HS-5 (cell line): ENCODE measurements at places on chromosomes 4 and X.

- no peak for DNase-seq
Measured at GRCh38 chrX:149205937-149206336, 299.2 kb downstream of the IDS start.

DNA sequence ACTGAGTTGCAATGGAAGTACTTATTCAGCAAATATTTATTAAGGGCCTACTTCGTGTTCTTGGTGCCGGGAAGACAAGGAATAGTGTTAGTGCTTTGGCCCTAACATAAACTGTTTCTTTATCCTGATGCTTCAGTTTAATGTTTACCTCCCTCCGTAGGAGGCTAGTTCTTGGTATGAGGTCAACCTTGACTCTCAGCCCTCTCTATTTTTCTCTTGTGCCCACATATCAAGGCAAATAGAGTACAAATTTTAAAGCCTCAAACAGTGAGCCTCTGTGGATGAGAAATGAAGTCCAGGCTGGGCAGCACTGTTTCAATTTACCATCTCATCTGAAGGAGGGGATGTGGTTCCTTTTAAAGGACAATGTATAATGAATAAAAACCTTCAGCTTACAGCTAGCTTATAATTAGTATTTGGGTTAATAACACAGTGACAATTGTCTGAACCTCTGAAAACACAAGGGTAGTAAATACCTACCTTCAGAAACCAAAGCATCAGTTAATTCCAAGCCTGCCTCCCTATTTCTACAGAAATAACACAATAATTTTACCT, 68.5 kb downstream of the SH3RF1 start:
- no peak for DNase-seq

DNA sequence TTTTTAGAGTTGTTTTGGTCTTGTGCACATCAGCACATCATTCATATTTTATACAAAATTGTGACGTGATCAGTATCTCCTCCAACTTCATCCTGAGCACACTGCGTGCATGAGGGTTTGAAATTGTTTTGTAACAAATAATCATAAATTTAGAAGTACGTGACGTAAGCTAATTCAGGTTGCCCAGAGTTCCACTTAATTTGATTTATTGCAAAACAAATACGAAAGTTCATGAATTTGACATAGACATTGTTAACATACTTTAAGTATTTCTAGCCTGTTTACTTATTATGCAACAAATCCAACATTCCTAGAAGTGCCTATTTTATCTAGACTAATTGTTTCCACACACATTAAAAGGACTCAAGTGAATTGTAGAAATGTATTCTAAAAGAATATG, 48.3 kb downstream of the MAP7D3 start:
- DNase-seq, result no peak

DNA sequence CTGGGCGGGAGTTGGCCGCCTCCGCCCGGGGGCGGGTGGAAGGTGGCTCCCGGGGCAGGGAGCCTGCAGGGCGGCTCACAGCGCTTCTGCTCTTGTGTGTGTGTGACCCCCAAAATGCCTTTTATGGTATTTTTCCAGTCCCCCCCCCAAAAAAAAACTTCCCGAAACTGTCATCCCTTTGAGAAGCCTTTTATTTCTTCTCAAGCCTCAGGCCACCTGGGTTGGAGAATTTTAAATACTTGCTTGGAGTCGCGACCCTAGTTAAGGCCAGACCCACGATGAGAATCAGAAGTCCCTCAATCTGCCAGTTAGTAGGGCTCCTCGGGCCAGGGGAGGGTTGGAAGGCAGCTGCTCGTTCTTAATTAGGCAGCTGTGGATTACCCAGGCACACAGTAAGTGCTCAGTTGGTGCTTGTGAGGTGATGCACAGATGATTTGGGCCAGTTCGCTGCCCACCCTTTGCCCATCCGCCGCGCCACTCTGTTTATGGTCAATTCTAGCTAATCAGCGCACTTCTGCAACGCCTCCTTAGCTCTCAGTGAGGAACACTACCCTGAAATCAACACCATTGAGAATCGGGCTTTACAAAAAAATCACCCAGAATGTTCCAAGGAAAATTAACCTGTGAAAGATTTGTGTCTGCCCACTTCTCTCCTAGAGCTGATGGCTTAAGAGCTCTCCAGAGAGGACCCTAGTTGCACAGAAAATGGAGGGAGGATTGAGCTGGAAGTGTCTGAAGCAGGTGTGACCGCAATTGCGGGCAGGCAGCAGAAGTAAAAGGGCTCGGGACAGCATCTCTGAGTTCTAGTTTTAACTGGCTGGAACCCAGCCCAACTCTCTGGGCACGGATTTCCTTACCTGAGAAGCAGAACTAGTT, 648 bp upstream of the SCD5 start:
- DNase-seq, result no peak

- no peak for DNase-seq
Measured at GRCh38 chr4:149630064-149630463, 185.6 kb downstream of the IQCM start.

DNA sequence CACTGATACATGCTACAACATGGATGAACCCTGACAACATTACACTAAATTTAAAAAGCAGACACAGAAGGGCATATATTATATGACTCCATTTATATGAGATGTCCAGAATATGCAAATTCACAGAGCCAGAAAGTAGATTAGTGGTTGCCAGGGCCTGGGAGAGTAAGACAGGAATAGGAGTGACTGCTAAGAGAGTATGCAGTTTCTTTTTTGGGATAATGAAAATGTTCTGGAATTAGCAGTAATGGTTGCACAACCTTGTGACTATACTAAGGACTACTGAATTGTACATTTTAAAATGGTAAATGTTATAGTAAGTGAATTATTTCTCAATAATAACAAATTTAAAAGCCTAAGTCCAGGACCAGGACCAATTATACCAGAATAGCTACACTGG, 29.5 kb upstream of the NUP54 start:
- DNase-seq, result no peak

GRCh38 chr4:139651282-139652194, 14.1 kb upstream of the MGST2 start:
- DNase-seq, result no peak

DNA sequence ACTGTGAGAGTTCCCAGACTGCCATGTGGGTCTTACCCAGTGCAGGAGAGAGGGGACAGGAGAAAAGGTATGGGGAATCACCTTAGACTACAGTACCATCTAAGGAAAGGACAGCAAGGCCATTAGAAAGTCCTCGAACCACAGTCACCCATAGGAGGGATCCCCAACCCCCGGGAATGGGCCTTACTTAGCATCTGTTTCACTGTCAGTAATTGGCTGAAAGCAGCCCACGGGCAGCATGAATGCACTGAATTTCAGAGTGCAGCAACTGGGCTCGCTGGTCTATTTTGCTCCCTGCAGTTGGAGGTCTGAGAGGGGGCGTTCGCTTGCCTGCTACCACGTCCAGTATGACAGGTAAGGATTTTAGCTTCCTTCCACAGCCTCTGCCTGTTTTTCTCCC, 50.4 kb upstream of the KLHL8 start:
- no peak for DNase-seq

- no peak for DNase-seq
Measured at GRCh38 chr4:82223715-82224114, 150.1 kb downstream of the HNRNPD start.

GRCh38 chr4:86011117-86011516, 348.7 kb downstream of the MAPK10 start:
- DNase-seq, result peak; percentile 73

DNA sequence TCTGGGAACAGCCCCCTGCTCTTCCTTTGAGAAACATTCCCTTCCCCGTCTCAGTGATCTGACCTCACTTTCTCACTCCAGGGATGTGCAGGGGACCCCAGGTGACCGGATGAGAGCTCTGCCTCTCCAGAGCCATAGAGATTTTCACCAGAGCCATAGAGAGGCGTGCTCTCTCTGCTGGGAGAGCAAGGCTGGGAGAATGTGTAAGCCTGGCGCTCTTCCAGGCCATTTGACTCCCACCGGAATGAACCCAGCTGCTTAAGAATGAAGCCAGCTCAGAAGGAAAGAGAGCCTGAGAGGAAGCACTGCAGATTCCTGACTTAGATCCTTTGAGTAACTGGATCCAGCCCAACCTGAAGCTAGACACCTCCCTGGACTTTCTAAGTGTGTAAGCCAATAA, 106.4 kb downstream of the DHX15 start:
- DNase-seq, result no peak

DNA sequence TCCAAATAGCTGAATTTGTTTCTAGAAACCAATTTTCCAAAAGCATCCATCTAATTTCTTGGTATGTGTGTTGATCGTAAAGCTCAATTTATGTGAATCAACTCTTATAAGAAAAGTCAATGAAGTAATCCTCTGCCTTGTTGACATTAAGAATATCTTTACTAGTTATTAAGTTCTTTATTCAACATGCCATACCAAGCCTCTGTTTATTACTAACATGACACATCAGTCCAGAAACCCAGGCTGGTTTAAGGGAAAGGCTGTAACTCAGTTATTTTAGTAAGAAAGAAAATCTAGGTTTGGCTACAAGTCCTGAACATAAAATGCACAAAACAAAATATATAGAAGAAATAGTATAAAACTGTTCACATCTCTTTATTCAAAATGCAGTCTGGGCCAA, 48.0 kb downstream of the KLHL34 start:
- DNase-seq, result no peak

GRCh38 chr4:149690726-149691125, 124.9 kb downstream of the IQCM start:
- no peak for DNase-seq

DNA sequence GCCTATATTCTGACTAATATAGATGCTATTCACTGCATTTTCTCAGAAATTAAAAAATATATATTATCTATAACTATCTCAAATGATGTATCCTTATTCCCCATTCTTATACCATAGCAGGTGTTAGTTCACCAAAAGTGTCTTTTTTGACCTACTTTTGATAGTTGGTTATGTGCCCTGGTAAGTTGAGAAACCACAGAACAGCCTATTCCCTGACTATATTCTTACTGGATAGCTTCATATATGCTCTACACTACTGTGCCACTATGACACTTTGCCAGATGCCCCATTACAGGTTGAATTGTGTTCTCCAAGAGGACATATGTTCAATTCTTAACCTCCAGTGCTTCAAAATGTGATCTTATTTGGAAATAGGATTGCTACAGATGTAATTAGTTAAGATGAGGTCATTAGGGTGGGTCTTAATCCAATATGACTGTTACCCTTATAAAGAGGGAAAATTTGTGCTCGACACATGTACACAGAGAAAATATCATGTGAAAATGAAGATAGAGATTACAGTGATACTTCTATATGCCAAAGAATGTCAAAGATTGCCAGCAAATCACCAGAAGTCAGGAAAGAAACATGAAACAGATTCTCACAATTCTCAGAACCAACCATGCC, 76.1 kb downstream of the LRBA start:
- DNase-seq, result no peak

- no peak for DNase-seq
Measured at GRCh38 chr4:112343330-112344080, 46.3 kb downstream of the ALPK1 start.

DNA sequence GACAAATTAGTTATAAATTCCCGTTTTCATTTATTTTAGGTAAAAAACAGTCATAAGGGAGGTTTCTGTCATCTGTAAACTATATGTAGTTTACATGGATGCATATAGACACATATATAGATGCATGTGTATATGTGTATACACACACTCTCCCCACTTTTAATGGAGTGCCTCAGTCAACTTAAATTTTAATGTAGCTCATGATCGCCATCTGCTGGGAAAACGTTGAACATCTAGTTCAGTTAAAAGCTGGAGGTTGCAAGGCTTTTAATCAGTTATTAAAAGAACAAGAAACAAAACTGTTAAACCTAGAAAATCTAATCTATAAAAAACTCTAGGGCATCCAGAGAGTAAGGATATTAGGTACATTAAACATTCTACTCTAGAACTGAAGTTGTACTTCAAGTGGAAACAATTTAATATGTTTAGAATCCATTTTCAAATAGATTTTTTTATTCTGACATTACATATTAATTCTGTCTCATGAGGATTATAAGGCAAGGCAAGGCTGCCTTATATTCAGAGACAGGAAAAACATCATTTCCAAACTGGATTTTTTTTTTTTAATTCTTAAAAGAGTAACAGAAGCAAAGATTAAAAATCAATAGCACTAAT, 122.6 kb downstream of the SHISA3 start:
- DNase-seq, result peak; percentile 16

- no peak for DNase-seq
Measured at GRCh38 chrX:37553476-37553875, 18.0 kb upstream of the LANCL3 start.
